ENCODE measurements at places on chromosomes 1 and 21.

DNA sequence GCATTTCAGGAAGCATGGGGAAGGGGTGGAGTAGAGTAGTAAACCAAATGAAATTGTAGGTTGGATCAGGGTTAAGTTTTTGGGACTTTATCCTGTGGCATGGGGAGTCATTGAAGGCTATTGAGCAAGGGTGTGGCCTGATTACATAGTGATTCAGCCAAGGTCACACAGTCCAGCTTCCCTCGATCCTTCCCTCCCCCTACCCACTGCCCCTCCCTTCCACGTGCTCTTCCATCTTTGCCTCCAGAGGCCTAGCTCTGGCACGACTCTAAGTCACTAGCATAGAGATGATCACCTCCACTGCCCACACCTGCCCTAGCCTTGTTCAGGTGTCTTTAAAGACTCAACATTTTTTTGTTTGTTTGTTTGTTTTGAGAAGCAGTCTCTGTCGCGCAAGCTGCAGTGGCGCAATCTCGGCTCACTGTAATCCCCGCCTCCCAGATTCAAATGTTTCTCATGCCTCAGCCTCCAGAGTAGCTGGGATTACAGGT, 37.2 kb upstream of the SLC9A1 start:
- no peak for DNase-seq

GRCh38 chr1:31930836-31931592, 7.2 kb downstream of the PTP4A2 start:
- no peak for DNase-seq

DNA sequence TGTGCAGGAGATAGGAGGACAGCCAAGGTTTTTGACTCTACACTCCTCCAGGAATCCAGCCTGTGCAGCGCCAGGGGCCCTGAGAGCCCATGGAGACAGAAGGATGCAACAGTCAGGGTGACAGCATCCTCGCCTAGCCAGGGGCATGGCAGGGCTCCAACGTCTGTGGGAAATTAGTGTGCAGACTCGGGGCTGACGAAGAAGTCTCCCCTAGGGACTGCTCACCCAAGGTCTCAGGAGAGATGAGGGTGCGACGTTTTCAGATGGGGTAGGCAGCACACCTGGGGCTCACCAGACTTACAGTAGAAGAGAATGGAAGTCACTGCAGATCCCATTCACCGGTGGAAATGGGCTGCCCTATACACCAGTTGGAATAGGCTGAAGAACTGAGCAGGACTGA, 241.7 kb downstream of the SETD4 start:
- no peak for DNase-seq

DNA sequence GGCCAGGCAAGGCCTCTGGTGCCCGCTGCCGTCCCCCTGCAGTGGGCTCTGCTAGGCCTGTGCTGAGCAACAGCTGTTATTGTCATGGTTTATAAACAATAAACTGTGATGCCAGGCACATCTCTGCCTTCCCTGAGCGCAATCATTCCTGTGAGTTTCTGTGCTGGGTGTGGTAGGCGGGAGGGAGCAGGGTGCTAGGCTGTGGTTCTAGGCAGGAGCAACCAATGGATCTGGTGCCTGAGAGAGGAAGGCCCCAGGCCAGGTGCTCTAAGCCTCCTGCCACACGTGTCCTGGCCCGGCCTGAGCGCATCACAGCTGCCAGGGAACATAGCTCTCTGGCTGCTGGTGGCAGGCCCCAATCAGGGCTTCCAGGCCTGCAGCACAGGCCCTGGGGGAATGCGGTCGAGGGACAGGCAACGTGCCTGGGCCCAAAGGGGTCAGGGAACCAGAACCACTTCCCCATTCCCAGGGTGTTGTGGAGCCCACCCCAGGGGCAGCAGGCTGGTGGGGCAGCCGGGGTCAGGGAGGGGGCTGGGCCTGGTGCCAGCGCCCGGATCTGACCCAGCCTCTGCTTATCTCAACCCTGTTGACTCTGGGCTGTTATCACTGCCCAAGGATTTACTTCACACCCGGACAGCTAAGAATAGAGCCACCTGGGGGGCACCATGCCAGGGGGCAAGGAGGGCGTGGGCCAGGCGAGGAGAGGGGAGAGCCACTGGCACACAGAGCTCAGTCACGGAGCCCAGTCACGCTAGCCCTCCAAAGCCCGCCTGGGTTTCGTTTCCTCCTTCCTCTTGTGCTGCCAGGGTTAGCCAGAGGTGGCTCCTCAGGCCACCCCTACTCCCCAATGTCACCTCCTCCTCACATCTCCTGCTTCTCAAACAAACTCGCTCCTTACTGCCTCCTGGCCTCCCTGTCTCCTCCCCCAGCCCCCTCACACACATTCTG, 11.5 kb downstream of the TRIM46 start:
- DNase-seq = no peak

- no peak for DNase-seq
Observed at GRCh38 chr1:229984992-229985612, 81.9 kb upstream of the GALNT2 start.

GRCh38 chr21:46112725-46113215, 14.9 kb downstream of the COL6A2 start:
- DNase-seq = no peak

DNA sequence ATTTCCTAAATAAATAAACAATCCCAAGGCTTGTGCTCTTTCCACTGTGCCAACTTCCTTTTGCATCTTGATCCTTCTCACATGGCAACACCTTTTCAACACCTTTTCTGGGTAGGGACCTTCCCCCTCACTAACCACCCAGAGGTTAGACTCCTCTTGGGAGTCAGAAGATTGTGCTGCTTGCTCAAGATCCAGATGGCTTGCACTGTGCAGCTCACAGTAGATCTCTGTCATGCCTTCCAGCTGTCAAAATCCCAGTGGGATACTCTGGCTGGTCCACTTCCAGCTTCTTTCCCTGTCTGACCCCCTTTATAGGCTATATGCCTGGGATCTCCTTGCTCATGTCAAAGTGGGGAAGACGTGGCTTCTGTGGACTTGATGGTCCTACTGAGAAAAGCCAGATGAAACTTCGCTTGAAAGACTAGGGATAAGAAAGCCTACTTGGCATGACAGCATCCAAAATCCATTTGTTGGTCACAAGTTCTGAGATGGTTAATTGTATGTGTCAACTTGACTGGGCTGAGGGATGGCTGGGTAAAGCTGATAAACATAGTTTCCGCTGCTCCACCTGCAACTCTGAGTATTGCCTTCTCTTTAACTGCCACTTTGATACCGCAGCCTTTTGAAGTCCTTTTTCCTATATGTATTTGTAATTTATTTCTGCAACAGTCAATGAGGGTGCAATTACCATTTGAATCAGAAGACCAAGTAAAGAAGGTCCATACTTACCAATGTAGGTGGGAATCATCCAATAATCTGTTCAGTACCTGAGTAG, 74.5 kb downstream of the S1PR1 start:
- no peak for DNase-seq

- no peak for DNase-seq
Observed at GRCh38 chr1:165717918-165718515, 19.7 kb upstream of the ALDH9A1 start.

- DNase-seq = no peak
Observed at GRCh38 chr1:167529829-167530474, 11.6 kb upstream of the CD247 start.

- no peak for DNase-seq
Observed at GRCh38 chr1:67404212-67404620, 26.0 kb downstream of the SERBP1 start.

DNA sequence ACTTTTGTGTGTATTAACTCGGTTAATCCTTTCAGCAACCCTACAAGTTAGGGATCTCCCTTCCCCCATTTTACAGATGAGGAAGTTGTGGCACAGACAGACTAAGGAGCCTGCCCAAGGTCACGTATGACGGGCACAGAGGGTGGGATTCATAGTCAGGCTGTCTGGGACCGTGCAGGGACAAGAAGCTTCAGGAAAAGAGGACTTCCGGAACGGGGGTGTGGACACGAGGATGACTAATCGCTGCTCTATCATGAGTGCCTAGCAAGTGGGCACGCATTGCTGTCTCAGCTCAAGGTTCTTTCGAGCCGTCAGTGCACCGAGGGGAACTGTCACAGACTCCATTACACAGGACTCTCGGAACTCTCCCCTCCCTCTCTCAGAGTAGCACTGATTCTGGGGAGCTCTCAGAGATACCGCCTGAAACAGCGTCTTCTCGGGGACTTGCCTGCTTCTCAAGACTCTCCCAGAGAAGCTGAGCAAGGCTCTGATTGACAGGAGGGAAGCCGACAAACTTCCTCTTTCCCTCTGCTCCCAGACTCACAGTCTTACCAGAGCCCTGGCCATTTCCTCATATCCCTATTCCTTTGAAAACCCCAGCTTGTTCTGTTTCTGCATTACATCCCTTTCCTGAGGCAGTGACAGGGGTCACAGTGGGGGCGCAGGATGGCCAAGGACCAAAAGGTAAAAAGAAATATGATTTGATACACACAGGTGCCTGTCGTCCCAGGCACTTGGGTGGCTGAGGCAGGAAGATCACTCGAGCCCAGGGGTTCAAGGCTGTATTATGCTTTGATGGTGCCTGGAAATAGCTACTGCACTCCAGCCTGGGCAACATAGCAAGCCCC, 14.4 kb downstream of the FHAD1 start:
- no peak for DNase-seq
